ENCODE measurements at places on chromosomes 12 and 14.

DNA sequence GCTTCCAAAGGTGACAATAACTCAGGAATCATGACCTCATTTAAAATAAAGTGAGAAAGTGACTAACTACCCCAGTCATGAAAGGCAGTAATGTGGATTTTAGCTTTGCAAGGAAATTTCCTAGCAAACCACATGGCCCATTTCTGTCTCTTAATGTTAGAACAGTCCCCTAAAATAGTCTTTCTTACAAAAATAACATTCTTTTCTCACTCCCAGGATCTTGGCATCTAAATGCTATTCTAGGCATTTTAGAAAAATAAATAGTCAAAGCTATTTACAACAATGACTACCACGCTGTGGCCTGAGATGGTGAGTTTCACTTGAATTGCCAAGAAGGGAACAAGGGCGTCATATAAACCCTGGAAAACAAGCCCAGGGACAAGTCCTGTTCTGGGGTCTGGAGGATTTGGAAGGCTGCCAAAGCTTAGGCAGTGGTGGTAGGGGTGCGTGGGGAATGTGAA, 101.2 kb upstream of the CCDC175 start:
- DNase-seq = no peak

DNA sequence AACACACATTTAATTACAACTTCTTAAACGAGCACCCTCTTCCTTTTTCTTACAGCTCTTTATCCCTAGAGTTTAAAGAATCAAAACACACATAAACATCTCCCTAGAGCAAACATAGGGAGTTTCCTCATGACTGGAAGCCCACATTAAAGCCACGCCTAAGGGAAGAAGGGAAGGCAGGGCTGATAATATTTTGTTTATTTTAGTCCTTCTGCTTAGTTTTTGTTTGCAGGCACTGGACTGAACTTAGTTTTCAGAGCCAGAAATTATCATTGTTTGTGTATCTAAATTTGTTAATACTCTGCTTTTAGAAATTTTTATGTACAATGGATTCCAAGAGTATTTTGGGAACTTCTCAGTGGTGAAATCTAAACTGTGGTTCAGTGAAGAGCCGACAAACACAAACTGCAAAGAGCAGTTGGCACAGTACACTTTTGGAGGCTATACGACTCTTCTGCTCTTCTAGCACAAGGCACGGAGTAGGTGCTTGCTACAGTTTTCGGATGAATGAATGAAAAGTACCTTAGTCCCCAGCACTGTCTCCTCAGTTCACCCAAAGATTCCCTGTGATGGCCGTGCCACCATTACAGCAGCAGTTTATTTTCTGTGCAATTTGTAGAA, 17.6 kb upstream of the AMIGO2 start:
- DNase-seq = no peak

DNA sequence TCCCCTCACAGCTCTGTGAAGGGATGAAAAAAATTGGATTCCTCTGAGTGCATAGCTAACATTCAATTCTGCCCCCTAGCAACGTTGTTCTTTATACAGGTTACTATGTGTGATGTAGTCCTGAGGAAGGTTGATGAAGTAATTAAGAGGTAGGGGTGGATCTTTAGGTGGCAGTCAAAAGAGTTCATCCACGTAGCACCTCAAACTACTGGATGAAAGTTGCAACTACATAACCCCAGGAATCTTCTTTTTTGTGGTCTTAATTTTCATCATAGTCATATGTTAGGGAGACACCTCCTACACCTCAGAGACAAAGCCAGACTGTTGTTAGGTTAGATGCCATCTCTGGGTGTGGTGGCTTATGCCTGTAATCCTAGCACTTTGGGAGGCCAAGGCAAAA, 10.2 kb upstream of the NFE2 start:
- no peak for DNase-seq

- DNase-seq = no peak
Observed at GRCh38 chr12:24810378-24810777, 138.5 kb downstream of the BCAT1 start.

DNA sequence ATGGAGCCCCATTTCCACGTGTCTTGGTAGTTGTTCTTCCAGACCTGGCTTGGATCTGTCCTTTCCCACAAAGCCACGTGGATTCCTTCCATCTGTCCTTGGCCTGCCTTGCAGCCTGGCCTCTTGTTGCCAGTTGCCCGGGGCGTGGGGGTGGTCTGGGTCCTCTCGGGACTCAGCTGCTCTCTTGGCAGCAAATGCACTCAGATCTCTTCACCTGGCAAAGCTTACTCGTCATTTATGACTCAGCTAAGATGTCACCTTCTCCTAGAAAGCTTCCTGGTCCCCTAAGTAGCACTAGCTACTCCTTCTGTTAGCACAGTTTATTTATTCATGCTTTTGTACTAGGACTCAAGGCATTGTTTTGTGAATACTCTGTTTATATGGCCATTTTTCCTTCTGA, 13.6 kb downstream of the PLEKHG3 start:
- no peak for DNase-seq

DNA sequence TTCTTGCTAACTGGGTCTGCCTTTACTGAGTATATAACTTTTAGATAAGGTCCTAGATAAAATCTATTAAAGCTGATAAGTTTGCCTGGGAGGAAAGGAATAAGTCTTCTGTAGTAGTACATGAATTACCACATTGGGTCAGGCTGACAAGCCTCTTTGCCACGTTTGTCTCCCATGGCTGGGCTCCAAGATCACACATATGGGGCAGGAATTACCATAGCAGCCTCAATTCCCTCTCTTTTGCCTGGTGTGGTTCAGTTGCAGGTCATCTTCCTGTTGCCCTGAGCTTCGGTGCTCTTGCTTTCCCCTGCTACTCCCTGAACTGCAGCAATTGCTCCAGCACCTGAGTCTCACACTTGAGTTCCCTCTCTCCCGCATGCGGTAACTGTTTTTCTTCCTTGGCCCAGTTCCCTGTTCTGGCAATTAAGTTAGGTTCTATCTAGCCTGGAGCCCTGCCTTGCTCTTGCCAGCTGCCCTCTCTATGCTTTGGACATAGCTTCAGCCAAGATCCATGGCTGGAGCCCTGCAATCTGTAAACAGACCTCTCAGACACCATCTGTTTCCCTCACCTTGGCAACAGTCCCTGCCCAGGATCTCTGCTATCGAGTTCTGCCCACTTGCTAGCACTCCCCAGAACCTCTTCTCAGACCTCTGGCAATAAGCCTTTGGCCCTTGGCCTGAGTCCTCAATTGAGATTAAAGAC, 5.8 kb upstream of the GLT8D2 start:
- DNase-seq = peak; percentile 73

GRCh38 chr14:58131386-58131785, 20.6 kb downstream of the ARMH4 start:
- DNase-seq = no peak

DNA sequence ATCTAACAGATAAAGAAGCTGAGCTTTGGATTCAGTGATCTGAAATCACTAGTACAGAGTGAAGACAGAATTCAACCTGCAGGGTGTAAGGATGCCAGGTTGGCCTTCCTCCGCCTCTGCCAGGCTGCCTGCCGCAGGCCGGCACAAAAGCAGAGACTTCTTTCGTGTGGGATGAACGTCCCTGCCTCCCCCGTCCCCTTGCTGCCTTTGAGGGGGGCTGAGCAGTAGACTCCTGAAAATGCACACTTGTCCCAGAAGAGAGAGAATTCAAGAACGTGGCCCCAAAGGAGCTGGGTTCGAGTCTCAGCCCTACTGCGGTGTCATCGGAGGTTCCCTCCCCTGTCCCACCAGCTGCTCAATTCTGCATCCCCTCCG, 154.3 kb downstream of the BCL11B start:
- no peak for DNase-seq

- DNase-seq = no peak
Observed at GRCh38 chr14:54170301-54170700, 213.7 kb upstream of the BMP4 start.

Data from COR-L47 (cell line).